ENCODE measurements at places on chromosomes 2 and 18. TPM values are rescaled to one million over a fixed set of nuclear protein-coding genes. Genes with fewer than 3 reads are reported as not detected.

- DNase-seq, result no peak
Measured at GRCh38 chr18:69157906-69158305, 242.8 kb upstream of the DOK6 start.

PDCD1 gene
- polyA plus RNA-seq, result 0.13 TPM

- no peak for DNase-seq
Measured at GRCh38 chr2:44753552-44754285, 187.8 kb upstream of the SIX3 start.

DNA sequence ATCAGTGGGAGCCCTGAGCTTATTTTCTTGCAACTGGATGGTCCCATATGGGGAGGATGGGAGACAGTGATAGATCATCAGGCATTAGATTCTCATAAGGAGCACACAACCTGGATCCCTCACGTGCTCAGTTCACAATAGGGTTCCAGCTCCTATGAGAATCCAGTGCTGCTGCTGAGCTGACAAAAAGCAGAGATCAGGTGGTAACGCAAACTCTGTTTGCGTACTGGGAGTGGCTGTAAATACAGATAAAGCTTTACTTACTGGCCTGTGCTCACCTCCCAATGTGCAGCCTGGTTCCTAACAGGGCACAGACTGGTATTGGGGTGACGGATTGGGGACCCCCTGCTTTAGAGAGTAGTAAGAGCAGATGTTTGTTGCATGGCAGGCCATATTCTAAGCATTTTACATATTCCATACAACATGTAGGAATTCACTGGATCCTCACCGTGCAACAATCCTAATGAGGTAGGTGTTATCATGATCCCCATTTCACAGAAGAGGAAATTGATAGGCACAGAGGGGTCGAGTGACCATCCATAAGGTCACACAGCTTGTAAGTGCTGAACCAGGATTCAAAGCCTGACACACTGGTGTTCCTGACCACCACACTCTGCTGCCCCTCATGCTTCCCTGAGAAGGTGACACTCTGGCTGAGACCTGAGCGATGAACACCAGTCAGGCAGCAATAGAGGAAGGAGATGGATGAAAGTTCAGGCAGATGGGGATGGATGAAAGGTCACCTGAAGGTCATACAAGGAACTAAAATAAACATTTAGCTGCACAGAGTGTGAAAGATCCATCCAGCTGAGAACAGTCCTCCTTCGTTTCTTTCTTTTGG is 15.7 kb upstream of the MAT2A start:
- no peak for DNase-seq

DNA sequence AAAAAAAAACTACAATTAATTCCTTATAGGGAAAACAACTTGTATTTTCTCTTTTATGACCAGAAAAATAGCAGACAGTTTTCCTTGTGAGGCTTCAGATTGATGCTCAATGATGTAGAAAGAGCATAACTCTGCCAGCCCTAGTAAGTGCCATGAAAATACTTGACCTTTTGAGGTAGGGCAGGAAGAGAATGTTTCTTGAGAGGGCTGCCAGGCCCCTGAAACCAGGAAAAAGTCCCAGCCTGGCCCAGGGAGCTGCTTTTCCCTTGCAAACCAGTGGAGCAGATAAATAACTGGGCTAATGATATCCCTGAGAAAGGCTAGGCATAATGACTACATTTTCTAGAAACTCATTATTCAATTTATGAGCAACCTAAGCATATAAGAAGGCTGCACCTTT is 126.8 kb downstream of the SLC8A1 start:
- DNase-seq, result peak; percentile 40

DNA sequence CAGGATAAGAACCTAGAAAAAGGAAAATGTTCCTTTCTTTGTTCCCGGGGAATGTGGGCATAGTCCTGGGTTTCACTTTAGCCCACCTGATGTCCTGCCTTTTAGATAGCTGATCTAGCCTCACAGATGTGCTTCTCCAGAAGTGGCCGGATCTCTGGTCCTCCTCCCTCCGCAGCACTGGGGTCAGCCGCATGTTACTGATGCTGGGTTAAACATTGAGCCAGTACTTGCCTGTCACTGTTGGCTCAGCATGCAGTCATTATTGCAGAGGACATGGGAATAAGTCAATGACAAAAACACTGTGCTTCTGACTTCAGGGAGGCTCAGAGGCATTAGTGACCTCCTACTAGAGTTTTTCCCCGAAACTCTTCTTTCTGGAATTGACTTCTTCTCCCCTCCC is 27.6 kb downstream of the NCK2 start:
- no peak for DNase-seq

ZFP36L2 gene
- 83.3 TPM for polyA plus RNA-seq

DUSP2 gene
- polyA plus RNA-seq, result 2.4 TPM

GRCh38 chr2:240351088-240351741 is 84.2 kb upstream of the GPC1 start:
- no peak for DNase-seq

DSC2 gene
- polyA plus RNA-seq, result 48.3 TPM

DNAH7 gene
- polyA plus RNA-seq, result 8.8 TPM

DNA sequence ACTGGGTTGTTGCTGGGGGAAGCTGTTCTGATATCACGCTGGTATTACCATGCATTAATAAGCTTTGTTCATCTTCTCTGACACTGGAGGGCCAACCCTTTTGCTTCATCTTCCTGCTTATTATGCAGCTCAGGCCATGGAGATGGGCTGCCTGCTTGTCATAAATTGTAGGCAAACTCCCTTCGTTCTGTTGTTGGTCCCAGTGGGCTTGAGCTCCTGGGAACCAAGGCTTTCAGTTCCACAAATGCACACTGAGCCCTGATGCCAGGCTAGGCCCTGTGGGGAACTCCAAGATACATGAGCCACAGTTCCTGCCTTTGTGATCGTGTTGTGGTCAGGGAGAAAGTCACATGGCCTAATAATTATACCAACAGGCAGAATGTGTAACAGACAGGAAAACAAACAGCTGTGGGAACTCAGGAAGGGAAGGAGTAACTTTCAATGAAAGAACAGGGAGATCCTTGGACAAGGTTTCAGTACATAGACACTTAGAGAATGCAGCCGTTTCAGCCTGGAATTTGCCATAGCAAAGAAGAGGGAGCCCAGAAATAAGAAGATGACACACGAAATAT is 49.0 kb upstream of the BCL2L11 start:
- DNase-seq, result no peak

- DNase-seq, result no peak
Measured at GRCh38 chr2:128371248-128371630, 52.6 kb upstream of the HS6ST1 start.

DNA sequence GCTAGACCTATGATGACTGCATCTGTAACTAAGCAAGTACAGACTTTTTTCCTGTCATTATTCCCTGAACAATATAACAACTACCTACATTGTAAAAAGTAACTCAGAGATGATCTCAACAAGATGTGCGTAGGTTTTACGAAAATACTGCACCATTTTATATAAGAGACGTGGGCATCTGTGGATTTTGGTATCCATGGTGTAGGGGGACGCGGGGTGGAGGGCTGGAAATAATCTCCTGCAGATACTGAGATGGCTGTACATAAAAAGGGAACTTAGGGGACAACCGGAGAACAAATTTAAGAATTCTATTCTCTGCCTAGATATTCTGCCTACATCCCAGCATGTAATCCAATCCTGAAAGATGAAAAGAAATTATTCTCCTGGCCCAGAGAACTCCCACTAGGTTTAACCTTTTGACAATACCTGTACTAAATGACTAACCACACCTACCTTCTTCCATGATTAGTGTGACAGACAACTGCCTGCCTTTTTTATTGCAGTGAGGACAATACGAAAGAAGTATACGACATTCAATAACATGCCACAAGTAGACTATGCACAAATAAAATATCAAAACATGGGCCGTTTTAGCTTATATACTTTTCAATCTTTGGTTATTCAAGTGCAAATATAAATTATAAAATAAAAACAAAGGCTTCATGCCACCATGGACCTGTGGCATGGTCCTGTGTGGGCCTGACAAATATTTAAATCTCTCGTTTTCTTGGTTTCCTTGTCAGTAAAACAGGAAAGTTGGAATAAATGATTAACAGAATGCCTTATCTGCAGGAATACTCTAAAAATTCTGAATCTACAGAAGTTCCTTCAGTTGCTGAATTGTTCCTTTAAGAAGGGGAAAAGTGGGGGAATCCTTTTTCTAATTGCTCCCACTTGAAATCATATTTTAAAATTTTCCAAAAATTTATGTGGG is 46.3 kb downstream of the RTN4 start:
- no peak for DNase-seq

DYNC2LI1 gene
- polyA plus RNA-seq, result 106 TPM

ALLC gene
- polyA plus RNA-seq, result 0.13 TPM

COLEC11 gene
- polyA plus RNA-seq, result 3.4 TPM

DNA sequence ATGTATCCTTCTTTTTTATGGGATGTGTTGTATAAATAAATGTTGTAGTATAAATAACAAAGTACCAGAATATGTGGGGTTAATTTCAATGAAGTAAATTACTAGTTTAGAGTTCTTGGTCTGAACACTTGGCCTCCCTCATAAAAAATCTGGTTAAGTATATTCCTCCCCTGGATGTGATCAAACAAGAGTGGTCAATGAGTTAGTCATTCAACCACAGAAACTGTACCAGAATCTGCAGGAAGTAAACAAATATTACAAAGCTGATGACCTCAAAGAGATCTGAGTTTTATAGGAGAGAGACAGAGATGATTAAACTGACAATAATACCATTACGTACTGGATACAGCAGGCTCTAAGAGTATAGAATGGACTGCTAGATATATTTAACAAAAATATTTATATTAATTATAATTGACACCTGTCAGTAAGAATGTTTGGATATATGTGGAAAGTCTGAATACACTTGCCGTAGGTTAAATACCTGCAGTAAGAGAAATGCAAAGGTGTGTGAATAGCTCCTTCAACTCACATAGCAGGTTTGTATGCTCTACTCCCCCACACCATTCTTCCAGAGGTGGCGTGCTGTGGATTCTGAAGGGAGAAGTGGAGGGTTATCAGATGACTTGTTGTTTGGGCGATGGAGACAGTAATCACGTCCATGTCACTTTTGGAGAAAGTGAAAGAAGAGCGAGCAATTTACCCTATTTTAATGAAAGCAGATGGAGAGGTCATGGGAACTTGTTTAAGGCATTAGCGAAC is 108.3 kb upstream of the LRATD1 start:
- no peak for DNase-seq

COLEC12 gene
- 23.3 TPM for polyA plus RNA-seq

TUBB6 gene
- polyA plus RNA-seq, result 58.9 TPM

DNA sequence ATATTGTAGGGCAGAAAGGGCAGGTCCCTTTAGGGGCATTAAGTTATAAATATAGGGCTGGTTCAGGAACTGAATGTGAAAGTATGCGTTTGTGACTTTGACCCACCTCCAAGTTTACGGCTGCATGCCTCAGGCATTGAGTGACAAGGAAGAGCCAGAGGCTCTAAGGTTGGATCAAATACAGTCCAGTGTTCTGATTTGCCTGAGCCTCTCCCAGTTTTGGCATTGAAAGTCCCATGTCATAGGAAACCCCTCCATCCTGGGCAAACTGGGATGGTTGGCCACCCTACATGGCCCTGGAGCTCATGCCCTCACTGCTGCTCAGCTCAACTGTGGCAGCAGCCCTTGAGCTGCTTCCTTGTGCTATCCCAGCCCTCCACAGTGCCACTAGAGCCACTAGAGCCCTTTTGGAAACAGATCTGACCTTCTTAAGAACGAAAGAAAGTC is 29.9 kb downstream of the HK2 start:
- DNase-seq, result no peak

DNA sequence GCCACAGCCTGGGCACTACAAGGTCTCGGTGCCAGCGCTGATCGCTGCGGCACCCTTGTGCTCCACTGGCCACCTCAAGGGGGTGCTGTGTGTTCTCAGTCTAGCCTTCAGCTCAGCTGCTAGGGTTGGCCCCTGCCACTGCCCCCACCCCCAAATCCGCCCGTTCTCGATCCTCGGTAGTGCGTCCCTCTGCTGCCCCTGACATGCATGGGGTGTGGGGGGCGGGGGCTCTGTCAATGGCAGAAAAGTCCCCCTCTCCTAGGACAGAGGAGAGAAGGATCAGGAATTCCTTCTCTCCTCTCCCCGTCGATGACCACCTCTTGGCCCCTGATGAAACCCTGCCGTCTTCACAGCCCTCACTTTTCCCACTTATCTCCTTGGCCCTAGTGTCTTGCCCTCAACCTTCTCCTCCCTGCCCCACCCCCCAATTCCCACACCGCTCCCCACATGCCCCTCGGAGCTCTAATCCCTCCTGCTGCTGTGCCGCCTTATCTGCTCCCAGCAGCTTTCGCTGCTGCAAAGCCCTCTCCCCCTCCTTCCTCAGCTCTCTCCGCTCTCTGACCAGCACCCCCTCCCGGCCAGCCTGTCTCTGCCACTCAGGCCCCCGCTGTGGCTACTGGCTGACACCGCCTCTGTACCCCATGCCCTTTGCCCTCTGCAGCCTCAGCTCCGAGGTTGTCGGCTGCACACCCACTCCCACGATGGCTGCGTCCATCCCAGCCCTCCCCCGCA is 4.3 kb upstream of the ASIC4 start:
- no peak for DNase-seq

GRCh38 chr2:70030724-70031420 is 56.4 kb upstream of the PCBP1 start:
- no peak for DNase-seq

DNA sequence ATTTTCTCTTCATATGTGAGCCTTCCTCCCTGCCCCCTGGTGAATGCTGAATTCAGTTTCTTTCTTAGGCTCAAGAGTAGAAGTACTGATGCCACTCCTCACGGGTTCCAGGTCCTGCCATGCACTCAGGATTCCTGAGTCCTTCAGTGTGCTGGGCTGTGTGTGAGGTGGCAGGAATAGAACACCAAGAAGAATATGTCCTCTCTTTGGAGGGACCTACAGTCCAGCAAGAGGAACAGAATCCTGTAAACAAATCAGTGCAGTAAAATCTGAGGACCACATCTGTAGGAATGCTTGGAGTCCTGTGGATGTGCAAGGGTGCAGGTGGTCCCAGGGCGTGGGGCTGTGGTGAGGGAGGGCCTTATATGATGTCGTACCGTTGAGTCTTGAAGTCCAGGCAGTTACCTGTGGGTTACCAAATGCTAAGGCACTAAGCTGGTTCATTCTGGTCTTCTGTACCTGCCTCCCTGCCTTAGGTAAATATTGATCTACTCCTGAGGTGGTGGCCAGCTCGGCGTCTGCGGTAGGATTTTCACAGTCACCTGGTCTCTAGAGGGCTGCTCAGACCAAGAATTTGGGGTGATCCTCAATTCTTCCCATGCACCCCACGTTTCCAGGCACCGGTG is 5.5 kb downstream of the ASAP2 start:
- no peak for DNase-seq

NAT8 gene
- polyA plus RNA-seq, result 18.6 TPM

TEX44 gene
- polyA plus RNA-seq, result not detected

- no peak for DNase-seq
Measured at GRCh38 chr2:201280191-201281040, 20.1 kb downstream of the CASP8 start.

DNA sequence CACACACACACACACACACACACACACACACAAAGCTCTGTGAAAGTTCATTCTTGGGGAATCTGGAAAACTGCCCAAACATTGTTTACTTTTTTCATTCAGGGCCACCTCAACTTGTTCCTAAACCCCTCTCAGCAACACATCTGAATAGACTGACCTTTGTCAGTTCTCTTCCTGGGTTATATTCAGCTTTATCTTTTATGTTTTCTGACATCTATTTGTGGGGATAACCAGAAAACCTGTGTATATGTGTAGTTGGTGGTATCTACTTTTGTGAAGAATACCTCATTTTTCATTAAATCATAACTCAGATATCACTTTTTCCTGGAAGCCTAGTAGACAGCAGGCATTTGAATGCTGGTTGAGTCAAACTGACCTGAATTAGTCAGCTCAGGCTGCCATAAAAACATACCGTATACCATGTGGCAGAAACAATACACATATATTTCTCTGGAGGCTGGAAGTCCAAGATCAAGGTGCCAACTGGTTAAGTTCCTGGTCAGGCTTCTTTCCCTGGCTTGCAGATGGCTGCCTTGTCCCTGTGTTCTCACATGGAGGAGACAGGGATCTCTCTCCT is 11.0 kb upstream of the RNF144A start:
- DNase-seq, result no peak

Data from left kidney (tissue), 8 donors.